ENCODE measurements at places on chromosomes 2 and 18.
A peak's percentile ranks its signal among the peaks of the same experiment; 100 is the strongest.

- no peak for DNase-seq
Measured at GRCh38 chr2:18619091-18619490, 29.7 kb upstream of the NT5C1B start.

DNA sequence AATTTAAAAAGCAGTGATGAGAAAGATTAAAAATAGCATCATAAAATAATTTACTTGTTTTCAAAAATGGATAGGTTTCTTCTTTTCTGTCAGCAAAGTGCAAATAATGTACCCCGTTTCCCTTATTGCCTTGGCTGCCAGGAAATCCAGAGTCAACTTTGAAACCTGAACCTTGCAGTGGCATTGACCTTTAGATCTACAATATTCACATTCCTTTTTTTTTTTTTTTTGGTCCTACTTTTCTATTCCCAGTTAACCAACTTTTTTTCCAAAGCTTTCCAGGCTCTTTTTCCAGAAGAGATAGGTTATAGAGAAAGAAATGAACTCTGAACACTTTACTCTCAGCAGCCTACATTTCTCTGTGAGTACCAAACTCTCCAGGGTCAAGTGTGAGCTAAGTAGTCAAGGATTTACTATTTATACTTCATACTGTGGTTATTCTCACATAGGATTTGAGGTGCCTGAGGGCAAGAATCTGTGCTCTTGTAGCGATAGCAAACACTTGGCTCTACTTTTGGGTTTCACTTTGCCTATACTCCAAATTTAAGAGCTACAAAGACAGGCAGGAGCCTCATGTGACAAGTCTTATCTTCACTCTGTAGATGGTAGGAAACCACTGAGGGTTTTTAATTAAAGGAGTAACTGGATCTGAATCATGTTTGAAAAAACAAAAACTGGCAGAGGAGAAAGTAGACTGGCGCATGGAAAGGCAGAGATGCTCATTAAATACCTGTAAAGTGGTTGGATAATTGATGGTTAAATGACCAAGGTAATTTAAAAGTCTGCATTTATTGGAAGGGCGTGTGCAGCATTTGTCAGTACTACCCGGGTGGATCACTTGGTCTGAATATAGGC lies 63.2 kb upstream of the TMEM17 start:
- no peak for DNase-seq

- DNase-seq = peak; percentile 26
Measured at GRCh38 chr2:11681722-11682589, 12.0 kb upstream of the NTSR2 start.

DNA sequence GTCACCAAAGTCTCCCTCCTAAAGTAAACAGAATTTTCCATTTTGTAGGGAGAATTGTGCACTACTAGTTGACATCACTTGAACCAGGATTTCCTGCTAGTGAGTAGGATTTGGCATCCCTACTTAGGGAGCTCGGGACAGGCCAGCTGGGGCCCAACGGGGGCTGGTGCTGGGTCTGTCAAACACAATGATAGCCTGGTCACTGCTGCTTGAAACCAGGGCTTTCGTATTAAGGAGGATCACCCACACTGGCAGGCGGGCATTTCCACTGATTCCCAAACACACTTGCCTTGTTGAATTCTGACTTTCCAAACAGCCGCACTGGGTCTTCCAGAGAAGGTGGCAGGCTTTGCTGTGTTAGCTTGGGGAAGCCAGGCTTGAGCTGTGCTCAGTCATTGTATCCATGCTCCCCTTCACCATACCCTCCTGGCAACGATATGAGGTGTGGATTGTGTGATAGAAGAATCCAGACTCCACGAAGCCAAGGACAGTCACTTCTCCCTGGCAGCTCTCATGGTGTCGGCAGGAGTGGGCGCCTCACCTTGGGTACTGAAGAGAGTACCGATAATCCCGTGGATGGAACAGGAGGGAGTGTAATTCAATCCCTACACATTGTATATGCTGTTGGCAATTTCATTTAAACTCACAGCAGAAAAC lies 7.5 kb downstream of the GDF7 start:
- DNase-seq = no peak

DNA sequence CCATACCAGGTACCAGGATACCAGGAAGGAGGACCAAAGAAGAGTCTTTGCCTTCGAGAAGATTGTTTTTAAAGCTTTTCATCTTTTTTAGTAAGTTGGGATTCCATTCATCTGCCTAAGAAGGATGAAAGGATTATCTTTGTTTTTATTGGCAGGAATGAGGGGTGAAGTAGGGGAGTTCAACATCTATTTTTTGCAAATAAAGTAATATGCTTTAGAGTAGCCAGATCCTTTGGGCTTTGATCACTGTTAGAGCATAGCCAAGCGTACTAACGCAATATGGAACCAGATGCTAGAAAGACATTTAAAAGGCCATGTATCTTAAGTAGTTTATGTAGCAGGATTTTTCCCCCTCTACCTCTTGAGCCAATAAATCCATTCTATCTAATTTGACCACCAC lies 133.0 kb downstream of the PRPF40A start:
- DNase-seq = no peak

- no peak for DNase-seq
Measured at GRCh38 chr2:20400787-20401488, 45.9 kb upstream of the RHOB start.

GRCh38 chr2:46545015-46545839 lies 65.9 kb downstream of the TMEM247 start:
- DNase-seq = peak; percentile 58

GRCh38 chr18:7558769-7559168 lies 8.3 kb upstream of the PTPRM start:
- DNase-seq = no peak

- no peak for DNase-seq
Measured at GRCh38 chr18:79685281-79685680, 5.7 kb downstream of the CTDP1 start.

DNA sequence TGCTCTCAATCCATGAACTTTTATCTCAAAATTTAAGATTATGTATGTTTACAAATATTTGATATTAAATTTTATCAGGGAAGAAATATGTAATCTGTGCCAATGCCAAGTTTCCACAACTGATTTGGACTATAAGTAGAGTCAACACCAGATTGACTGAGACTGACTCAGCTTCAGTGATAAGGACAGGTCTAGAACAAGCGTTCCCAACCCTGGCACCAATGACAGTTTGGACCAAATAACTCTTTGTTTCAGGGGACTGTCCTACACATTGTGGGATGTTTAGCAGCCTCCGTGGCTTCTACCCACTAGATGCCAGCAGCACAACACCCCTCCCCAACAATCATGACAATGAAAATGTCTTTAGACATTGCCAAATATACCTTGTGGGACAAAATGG lies 165.3 kb downstream of the THADA start:
- DNase-seq = no peak

DNA sequence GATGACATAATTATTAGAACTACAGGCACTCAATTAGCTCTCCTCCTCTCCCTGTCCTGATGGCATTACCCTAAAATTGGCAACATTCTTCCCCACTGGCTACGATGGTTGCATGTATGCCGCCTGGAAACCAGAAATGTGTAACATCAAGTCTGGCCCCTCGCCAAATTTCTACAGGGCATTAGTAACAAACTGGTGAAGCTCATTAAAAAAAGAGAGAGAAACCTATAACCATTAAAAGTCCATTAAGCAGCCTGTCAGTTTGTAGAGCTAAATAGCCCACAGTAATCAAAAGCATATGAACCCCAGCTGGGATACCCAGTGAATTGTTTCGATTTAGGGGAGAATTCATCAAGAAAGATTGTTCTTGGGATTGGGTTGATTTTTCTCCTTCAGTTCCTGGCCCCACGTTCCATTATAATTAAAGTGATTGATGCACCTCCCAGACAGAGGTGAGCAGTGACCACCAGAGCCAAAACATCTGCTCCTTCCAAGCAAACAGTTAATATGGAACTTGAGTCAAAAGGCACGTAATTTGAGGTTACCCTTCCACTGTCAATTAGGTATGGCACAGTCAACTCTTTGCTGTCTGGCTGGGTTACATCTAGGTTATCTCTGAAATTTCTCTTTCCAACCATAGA lies 208.6 kb downstream of the C1D start:
- no peak for DNase-seq

DNA sequence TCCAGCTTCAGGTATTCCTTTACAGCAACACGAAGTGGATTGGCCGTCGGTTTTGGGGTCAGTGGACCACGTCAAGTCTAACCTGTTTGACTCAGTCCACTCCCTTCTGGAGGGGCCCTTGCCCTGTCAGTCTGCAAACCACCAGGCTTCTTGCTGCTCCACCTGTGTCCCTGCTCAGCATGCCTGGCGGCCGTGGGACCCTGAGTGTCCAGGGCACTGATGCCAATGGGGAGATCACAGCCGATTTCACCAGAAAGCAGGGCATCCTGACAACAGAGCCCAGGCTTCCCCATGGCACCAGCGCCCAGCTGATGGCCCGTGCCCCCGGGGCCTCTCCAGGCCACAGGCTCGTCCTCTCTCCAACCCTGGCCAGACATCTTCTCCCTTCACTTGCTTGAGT lies 41.2 kb upstream of the HS6ST1 start:
- DNase-seq = no peak

GRCh38 chr2:142031656-142032055 lies 99.2 kb downstream of the LRP1B start:
- DNase-seq = no peak

GRCh38 chr2:193584522-193584938 lies 1389.8 kb upstream of the TMEFF2 start:
- DNase-seq = no peak

DNA sequence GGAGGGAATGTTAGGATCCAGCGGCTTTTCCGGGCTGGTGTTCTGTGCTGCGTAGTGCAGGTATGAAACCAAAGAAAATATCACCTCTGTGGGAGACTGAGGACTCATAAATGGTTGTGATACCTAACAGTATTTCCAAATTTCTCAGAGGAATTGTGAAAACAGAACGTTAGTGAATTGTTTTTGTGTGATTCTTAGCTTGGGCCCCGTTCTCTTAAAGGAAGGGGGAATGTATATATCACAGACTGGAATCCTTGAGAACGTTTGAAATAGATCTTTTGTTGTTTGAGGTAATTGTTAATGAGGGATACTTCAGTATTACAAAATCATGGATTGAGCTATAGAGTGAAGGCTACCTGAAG lies 834 bp downstream of the ZNF638 start:
- no peak for DNase-seq

- DNase-seq = no peak
Measured at GRCh38 chr2:175525975-175526374, 344.5 kb upstream of the ATP5MC3 start.

- no peak for DNase-seq
Measured at GRCh38 chr2:37767959-37768925, 96.8 kb upstream of the CDC42EP3 start.

GRCh38 chr2:218839430-218839829 lies 7.8 kb upstream of the PRKAG3 start:
- DNase-seq = no peak

DNA sequence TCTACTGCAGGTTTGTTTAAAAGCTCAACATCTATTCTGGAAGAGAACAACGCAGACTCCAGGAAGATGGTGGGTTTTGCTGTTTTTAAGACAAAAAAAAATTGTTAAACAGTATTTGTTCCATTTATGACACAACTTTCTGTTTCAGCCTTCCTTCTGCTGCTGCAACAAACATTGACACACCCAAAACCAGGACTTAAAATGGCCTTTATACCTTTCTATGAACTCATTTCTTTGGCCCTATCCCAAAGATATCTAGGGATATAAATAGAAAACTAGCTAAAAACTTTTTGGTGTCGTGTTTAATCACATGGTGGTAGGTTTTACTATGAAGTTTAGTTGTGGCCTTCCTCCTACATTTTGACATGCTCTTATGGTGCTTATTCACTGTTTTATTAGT lies 964 bp upstream of the GALNT3 start:
- no peak for DNase-seq

DNA sequence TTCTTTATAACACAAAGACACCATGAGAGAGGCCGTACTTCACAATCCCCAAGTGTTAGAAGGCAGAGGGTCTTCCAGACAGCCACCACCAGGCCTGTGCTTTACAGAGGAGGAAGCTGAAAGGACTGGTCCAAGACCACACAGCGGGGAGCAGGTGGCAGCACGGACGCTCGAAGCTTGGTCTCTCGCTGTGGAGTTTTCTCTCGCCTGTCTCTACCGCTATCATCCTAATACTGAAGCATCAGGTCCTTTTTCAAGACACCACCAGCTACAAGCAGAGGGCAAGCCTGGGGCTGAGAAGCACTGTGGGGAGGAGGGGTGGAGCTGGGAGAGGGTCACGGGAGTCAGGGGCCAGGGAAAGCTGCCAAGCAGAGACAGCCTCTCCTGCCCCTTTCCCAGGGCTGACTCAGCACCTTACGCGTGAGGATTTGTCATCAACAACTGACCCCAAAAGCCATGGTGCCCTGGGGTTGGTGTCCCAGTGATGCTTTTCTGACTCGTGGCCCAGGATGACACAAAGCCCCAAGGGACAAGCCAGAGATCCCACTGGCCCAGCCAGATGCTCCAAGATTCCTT lies 31.9 kb upstream of the FOSL2 start:
- DNase-seq = no peak

- DNase-seq = no peak
Measured at GRCh38 chr2:238911376-238912227, 63.7 kb downstream of the TWIST2 start.

DNA sequence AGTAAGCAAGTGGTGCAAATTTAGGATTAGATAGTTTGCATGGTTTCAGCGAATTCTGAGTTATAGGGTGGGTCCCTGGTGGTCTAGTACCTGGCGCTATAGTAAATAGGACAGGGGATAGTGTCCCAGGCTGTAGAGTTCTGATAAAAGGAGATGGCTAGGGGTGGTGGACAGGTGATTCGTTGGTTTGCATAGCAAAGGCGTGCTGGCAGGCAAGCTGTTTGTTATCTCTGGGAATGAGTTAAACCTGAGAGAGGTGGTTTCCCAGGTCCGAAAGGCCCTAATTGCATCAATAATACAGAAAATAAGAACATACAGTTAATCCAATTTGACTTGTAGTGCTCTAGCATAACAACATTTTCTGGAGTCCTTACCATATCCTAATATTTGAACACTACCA lies 6.9 kb upstream of the ZDBF2 start:
- DNase-seq = no peak

- DNase-seq = no peak
Measured at GRCh38 chr2:163551616-163552373, 184.0 kb downstream of the FIGN start.

- DNase-seq = no peak
Measured at GRCh38 chr2:192128655-192129054, 66.1 kb downstream of the TMEFF2 start.

DNA sequence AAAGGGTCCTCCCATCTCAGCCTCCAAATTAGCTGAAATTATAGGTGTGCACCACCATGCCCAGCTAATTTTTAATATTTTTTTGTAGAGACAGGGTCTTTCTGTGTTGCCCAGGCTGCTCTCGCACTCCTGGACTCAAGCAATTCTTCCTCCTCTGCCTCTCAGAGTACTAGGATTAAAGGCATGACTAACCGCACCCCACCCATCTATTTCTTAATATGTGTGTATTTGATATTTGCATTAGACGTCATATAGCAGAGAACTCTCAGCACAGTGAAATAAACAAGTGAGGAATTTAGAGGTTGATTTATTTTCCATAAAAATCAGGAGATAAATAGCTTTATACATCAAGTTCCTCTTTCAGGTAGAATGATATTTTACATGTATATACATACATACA lies 213.5 kb downstream of the FSIP2 start:
- no peak for DNase-seq
